ENCODE measurements at places on chromosomes 1 and 21.
A peak's percentile ranks its signal among the peaks of the same experiment; 100 is the strongest.

GRCh38 chr1:205247130-205247921, 19.6 kb downstream of the TMCC2 start:
- DNase-seq, result no peak

GRCh38 chr1:170309389-170310013, 163.7 kb downstream of the NTMT2 start:
- DNase-seq, result no peak

GRCh38 chr1:18556364-18556763, 74.3 kb upstream of the PAX7 start:
- peak; percentile 60 for DNase-seq

- no peak for DNase-seq
These were observed 253.8 kb downstream of the LTN1 start for GRCh38 chr21:28738882-28739281.

DNA sequence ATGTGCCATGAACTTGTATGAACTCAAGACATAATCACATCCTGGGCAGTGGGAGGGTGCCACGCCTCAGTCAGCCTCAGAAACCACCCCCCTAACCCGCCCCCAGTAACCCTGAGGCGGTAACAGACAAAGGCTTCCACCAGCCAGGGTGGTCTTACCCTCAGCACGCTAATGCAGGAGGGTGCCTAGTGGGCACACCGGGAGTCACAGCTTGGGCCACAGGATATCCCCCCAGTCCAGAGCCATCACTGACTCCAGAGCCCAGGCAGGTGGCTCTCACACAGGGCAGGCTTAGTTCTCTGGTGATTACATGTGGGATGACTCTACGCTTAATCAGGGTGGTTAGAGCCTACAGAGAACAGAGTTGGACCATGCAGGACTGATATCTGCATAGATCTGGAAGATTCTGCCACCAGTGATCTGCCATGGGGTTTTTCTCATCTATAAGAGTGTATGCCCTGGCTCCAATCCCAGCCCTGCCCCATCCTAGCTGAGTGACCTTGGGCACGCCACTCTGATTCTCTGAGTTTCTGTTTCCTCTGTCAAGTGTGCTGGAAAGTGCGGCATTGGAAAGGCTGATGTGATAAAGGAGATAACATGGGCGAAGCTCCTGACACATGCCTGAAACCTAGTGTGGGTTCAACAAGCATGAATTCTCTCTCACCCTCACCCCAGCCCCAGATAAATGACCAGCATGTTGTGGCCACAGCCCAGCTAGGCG, 27.3 kb downstream of the OPTC start:
- no peak for DNase-seq

GRCh38 chr1:4119516-4120220, 219.6 kb upstream of the C1orf174 start:
- no peak for DNase-seq

DNA sequence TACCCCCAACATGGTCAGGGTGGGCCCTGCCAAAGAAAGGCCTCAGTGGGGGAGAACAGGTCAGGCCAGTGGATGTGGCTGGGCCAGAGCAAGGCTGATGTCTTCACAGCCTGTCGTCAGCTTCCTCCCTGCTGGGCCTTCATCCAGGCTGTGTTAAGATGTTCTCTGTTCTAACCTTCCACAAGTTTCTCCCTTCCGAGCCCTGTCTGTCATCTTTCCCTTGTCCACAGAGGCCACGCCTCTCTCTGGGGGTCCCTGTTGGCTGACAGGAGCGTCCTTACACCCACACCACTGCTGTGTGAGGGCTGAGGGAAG, 36.2 kb downstream of the SIM2 start:
- no peak for DNase-seq

DNA sequence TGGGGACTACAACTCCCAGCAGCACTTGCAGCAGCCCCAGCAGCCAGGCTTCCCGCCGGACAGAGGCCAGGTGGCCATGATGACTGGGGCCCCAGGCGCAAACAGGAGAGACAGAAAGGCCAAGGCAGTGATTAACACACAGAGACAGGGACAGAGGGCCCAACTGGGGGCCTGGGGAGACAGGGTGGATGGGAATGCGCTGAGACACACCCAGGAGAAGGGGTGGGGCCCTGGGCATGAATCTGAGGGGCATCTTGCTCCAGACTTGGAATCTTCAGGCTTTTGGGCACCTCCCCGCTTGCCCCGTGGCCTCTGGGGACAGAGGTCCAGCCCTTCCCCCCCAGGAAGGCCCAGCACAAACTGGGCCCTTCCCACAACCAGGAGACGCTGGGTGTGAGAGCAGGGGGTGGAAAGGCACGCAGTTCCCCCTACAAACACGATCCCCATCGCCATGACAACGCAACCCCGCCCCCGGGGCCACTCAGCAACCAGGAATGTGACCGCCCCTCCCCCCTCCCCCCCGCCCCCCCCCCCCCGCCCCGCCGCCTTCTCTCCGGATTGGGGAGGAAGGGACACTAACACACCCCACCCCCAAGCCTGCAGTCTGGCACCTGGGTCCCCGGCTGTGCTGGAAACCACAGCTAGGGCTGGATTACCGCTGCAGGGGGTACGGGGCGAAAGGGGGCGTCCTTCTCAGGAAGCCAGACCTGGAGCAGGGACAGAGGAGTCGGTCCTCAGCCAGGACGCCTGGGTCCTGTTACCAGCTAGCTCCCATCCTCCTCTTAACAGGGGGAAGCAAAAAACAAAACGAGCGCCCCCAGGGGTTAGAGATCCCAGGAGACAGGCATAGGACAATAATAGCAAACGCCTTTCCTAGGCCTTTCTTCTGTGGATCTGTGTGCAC, 4.5 kb downstream of the HDGF start:
- peak; percentile 77 for DNase-seq

- no peak for DNase-seq
These were observed 537 bp downstream of the RHBDL2 start for GRCh38 chr1:38941093-38941492.

DNA sequence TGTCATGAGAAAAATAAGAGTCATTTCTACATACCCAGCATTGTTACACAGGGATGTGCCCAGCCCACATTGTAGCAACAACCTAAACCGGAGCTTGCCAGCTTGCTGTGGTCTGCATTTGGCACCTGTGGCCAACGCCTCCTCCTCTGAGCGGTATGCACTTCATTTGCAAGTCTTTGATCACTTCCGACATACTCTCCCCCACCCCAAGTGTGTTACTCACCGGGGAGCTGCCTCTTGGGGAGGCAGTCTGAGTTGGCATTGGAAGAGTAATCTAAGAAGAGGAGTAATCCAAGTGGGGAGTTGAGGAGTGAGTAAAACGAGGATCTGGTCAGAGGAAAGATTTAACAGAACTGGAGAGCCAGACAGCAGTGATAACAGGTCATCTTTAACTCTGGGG, 3.8 kb downstream of the BCL9 start:
- no peak for DNase-seq

DNA sequence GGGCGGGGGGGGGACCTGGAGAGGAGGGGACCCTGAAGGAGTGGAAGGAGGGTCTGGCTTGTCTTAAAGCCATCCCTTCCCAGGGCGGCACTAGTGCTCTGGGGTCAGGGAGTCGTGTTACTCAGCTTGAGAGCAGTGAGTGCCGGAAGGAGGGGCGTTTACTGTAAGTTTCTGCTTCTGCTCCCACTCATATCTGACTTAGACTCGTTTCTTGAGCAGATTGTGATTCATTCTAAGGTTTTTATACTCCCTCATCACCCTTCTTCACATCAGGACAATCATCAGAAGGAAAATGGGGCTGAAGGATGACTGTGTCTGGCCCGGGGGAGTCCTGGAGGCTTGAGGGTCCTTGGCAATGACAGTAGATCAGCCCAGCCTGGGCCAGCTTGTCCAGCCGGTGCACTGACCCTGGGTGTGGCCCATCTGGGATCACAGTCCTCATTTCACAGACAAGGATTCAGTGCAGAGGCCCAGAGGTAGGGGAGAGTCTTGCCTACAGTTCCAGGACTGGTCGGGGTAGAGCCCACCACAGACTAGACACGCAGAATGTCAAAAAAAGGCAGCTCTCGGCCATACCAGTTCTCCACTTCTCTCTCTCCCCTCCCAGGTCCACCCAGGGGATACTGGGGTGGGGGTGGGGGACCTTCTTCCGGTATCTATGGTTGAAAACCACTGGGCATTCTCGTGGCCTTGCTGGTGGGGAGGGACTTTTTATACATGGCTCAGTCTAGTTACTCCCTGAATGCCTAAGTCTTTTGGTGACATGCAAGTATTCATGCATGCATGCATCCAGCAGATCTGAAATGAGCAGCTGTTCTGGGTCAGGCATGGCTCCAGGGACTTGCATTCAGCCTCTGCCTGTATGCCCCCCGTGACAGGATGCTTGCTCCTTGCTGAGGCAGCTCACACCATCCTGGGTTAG, 5.1 kb downstream of the TNFRSF8 start:
- DNase-seq, result no peak

DNA sequence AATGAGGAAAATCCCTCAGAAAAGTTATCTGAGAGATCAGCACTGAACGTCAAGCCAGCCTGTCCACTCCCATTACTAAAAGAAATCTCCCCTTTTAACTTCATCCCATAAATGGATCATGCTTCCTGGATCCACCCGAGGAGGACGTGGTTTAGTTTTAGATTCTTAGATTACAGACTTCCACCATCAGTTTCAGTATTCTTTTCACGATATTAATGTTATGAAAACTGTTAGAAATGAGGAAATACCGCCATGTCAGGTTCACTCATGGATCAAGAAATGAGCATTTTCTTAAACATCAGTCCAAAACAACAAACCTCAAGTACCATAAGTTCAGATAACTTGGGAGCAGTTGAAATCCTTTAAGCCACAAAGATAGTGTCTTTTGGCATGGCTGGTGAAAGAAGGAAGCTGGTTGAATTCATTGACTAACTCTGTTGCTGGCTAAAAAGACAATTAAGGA, 49.8 kb downstream of the NFIA start:
- DNase-seq, result no peak

DNA sequence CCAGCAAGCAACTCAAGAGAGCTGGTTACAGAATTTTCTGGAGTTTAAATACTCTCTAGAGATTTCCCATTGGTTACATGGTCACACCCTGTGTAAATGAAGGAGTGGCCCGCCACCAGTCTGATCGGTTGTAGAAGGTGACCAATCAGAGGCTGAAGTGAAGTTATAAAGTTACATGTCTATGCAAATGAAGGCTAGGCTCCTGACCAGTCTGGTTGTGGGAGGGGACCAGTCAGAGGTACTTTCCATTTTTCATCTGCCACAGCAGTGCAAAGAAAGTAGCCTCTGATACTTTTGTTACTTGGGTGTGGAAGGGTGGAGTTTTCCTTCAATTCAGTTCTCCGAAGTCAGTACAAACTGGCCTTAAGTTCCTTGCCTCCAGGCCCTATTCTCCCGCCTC, 273.7 kb downstream of the BARHL2 start:
- DNase-seq, result no peak

GRCh38 chr1:161001525-161001924, 19.4 kb downstream of the F11R start:
- no peak for DNase-seq

- no peak for DNase-seq
These were observed 183.0 kb downstream of the BARHL2 start for GRCh38 chr1:90534116-90534515.

DNA sequence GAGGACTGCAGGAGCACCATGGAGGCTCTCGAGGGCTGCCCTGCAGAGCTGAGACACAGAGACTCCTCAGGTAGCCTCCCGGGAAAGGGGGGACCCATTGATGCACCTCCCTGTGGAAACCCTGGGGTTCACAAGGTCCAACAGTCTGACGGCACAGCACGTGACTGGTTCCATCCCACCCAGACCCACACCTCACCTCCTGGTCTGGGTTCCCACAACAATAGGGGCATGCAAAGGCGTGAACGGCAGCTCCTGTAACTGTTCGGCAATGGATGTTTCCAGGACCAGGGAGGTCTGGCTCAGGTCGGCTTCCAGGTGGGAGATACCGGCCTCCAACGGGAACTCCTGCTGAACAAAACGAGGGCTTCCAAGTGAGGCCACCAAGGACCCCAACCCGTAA, 86.8 kb downstream of the NPHP4 start:
- DNase-seq, result peak; percentile 1

DNA sequence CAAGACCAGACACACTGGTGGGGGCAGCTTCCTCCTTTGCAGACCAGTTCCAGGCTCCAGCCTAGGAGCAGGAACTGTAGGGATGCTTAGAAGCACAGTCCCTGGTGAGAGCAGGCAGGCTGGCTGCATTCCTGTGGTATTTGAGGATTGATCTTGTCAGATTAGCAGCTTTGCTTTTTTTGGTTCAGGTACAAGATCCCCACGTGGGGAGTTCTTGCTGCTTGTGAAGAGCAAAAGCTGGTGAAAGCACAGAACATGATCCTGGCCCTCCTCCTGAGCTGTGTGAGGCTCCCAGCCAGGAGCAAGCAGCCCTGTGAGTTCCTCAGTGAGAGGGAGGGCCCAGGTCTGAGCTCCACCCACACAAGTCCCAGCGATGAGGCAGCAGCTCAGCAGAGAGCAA, 75.3 kb upstream of the ARTN start:
- DNase-seq, result no peak

DNA sequence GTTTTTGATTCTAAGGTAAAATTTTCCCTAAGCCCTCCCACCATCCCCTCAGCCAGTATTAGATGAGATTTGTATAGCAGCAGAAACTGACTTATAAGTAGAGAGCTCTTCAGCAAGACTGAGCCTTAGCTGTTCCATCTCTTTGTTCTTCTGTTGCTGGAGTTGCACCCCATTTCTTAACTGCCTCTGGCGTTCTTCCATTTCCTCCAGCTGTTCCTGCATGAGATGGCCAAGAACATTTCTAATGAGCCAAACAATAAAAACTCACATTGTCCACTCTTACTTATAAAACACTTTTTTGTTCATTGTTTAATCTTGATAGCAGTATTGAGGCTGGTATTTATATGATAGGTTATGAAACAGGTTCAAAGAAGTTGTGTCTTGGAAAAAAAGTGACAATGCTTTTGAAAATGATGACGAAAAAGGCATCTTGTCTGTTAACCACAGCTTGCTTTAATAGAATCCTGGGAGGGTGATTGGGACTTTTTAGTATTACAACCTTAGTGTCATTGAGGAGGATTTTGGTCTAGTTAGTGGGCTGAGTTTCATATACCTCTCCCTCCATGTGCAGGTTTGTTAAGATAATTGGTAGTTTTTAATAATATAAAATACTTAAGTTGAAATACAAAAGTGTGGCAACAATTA, 18.3 kb downstream of the SYNC start:
- DNase-seq, result no peak

DNA sequence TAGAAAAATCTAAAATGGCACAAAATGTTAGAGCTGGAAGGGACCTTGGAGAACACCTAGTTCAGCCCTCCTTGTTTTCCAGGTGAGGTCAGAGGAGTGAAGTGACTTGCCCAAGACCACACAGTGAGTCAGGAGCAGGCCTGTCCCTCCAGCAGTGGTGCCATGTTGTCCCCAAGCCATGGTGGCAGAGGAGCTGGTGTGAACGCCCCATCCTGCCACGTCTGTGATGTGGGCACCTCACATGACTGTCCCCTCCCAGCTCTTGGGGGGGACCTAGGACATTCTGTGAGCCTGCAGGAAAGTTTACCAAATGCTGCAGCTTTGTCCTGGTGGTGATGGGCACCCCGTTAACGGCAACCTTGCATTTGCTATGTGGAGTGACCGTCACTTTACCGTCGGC, 66.2 kb downstream of the SCCPDH start:
- no peak for DNase-seq

DNA sequence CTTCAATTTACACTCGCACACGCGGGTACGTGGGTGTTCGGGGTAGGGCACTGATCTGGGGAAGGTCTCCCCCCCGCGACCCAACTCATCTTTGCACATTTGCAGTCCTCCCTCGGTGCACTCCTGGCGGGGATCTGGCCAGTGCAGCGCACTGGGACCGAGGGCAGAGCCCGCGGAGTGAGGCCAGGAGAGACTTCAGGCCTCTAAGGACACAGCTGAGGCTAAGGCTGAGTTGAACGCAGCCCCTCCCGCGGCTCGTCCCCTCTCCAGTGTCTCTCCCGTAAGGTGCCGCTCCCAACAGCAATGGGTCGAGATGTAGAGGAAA, 936 bp upstream of the NCAM2 start:
- no peak for DNase-seq

GRCh38 chr1:175237389-175237788, 44.8 kb upstream of the KIAA0040 start:
- no peak for DNase-seq
